ENCODE measurements at places on chromosomes 5 and 9.

DNA sequence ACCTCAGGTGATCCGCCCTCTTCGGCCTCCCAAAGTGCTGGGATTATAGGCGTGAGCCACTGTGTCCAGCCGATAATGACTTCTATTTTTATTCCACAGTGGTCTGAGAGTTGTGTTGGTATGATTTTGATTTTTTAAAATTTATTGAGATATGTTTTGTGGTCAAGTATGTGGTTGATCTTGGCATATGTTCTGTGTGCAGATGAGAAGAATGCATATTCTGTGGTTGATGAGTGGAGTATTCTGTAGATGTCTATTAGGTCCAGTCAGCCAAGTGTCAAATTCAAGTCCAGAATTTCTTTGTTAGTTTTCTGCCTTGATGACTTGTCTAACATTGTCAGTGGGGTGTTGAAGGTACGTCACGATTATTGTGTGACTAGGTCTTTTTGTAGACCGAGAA, 338.2 kb upstream of the TARS1 start:
- DNase-seq = no peak

DNA sequence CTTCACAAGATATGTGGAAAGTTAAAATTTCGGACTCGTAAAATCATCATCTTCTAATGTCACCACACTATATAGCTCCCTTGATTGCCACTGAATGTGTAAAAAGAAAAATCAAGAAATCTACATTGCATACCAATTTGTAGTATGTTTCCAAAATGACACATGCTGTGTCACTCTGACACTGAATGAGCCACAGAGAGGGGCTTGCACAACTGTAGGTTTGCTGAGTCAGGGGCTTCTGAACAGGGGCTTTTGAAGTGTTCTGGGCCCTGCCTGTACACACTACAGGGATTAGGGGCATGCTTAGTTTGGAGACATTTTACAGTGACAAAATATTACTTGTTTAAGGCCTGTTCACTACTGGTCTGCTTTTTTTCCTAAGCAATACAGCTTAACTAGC, 234.4 kb upstream of the GRAMD2B start:
- DNase-seq = no peak

- DNase-seq = no peak
Observed at GRCh38 chr5:142296914-142297417, 27.9 kb downstream of the SPRY4 start.

DNA sequence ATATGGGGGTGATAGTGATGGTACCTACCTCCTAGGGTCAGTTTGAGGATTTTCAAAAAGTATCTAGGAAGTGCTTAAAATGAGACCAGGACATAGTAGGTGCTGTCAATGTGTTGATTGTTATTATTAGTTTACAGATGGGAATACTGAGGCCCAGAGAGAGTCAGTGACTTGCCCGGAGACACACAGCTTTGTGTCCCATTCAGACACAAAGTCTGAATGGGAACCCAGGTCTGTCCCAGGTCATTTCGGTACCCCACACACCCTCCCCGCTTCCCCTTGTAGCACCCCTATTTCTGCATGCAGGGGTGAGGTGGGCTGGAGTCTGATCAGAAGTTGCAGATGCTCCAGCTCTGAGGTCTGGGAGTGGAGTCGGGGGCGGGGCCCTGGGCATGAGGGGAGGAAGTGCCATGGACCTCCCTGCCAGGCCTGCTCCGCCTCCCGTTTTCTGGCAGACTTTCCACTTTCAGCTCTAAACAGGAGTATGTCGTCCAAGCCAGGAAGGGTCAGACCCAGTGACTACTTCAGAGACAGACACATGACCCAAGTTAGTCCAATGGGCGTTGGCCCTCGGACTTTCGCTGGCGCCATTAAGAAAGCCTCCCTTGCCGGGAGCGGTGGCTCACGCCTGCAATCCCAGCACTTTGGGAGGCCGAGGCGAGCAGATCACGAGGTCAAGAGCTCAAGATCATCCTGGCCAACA, 3.2 kb upstream of the DBN1 start:
- no peak for DNase-seq

- DNase-seq = no peak
Observed at GRCh38 chr9:38622288-38622674, 1.9 kb upstream of the ANKRD18A start.

- no peak for DNase-seq
Observed at GRCh38 chr5:96343094-96343493, 90.0 kb downstream of the PCSK1 start.
